ENCODE measurements at places on chromosomes 12 and 14. TPM values are rescaled to one million over a fixed set of nuclear protein-coding genes. Genes with fewer than 3 reads are reported as not detected.

The DCP1B gene
- total RNA-seq, result 13.3 TPM

- H3K4me1 ChIP-seq, result peaks cover 5% of the 10 kb centered on the region
- H3K27ac ChIP-seq, result no peak overlapping the region
- H3K36me3 ChIP-seq, result no peaks in the 10 kb centered on the region
- H3K27me3 ChIP-seq, result no peaks in the 10 kb centered on the region
- peak; percentile 84 for DNase-seq
- H3K4me3 ChIP-seq, result no peak overlapping the region
Measured at GRCh38 chr12:93689076-93689834, 12.1 kb downstream of the CRADD start.

GRCh38 chr12:15797818-15798217, 8.6 kb upstream of the EPS8 start:
- no peaks in the 10 kb centered on the region for H3K36me3 ChIP-seq
- H3K4me1 ChIP-seq, result peaks cover 4% of the 10 kb centered on the region

- H3K4me3 ChIP-seq, result no peak overlapping the region
- no peak for DNase-seq
- no peaks in the 10 kb centered on the region for H3K4me1 ChIP-seq
- H3K27me3 ChIP-seq, result peaks cover 11% of the 10 kb centered on the region
- H3K27ac ChIP-seq, result no peak overlapping the region
- H3K36me3 ChIP-seq, result no peaks in the 10 kb centered on the region
Measured at GRCh38 chr12:104650541-104650940, 193.8 kb downstream of the CHST11 start.

The SMIM41 gene
- not detected for total RNA-seq

The HCAR2 gene
- not detected for total RNA-seq

DNA sequence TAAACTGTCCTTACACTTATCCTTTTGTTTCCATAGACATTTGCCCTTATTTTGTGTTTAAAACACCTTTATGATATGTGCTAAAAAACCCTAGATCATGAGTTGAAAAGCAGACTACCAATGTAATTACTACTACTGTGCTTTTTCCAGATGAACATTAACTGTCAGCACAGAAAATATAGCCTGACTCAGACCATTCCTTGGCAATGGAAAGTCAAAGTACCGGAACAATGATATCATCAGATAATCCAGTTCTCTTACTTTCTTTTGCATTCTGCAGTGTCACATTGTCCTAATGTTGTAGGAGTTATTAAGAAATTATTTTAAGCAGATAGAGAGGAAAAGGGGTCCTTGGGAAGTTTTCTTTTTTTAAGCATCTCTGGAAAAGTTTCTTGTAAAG, 1189.0 kb upstream of the FLRT2 start:
- no peaks in the 10 kb centered on the region for H3K27me3 ChIP-seq
- H3K4me3 ChIP-seq, result no peak overlapping the region
- H3K27ac ChIP-seq, result no peak overlapping the region
- DNase-seq, result peak; percentile 50
- H3K36me3 ChIP-seq, result no peaks in the 10 kb centered on the region

The RTN1 gene
- total RNA-seq, result 0.18 TPM

DNA sequence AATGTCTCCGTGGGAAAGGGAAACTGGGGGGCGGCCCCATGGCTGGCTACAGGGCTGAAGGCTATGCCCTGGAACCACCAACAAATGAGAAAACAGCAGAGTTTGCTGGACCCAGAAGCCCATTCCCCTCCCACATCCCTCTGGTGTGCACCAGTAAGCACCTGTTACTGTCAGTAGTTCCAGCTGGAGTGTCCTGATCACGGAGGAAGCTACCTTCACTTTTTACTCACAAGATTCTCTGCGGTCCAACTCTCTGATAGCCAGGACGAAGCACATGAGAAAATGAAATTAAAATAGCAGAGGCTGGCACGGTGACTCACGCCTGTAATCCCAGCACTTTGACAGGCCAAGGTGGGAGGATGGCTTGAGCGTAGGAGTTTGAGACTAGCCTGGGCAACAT, 22.7 kb upstream of the MEG3 start:
- no peak for DNase-seq
- H3K4me1 ChIP-seq, result no peaks in the 10 kb centered on the region
- H3K36me3 ChIP-seq, result no peaks in the 10 kb centered on the region
- no peak overlapping the region for H3K4me3 ChIP-seq

GRCh38 chr12:122147514-122148290, 26.3 kb downstream of the IL31 start:
- H3K27ac ChIP-seq, result no peak overlapping the region
- H3K4me3 ChIP-seq, result no peak overlapping the region
- H3K36me3 ChIP-seq, result peaks cover 13% of the 10 kb centered on the region
- peaks cover 2% of the 10 kb centered on the region for H3K4me1 ChIP-seq
- DNase-seq, result no peak
- no peaks in the 10 kb centered on the region for H3K27me3 ChIP-seq

GRCh38 chr14:50944647-50945413, 547 bp upstream of the PYGL start:
- H3K27ac ChIP-seq, result peak overlapping the region; percentile 12
- H3K4me3 ChIP-seq, result peak overlapping the region; percentile 96
- no peaks in the 10 kb centered on the region for H3K27me3 ChIP-seq
- peak; percentile 35 for DNase-seq

GRCh38 chr12:124727264-124727800, 136.3 kb downstream of the SCARB1 start:
- no peak overlapping the region for H3K4me3 ChIP-seq
- H3K36me3 ChIP-seq, result no peaks in the 10 kb centered on the region
- peaks cover 13% of the 10 kb centered on the region for H3K4me1 ChIP-seq
- 0 out of 2 replicates have a peak overlapping the region, but pooled peaks have one; percentile 14 for H3K27ac ChIP-seq
- no peak for DNase-seq

The MMAB gene
- total RNA-seq, result 14.2 TPM

The PA2G4 gene
- 251 TPM for total RNA-seq

The DAO gene
- total RNA-seq, result not detected

- H3K36me3 ChIP-seq, result no peaks in the 10 kb centered on the region
- H3K27me3 ChIP-seq, result no peaks in the 10 kb centered on the region
- no peak for DNase-seq
- H3K4me3 ChIP-seq, result no peak overlapping the region
Measured at GRCh38 chr14:48616931-48617330, 941.5 kb upstream of the MDGA2 start.

- peaks cover 4% of the 10 kb centered on the region for H3K36me3 ChIP-seq
- H3K4me1 ChIP-seq, result peaks cover 20% of the 10 kb centered on the region
- no peaks in the 10 kb centered on the region for H3K27me3 ChIP-seq
- H3K27ac ChIP-seq, result no peak overlapping the region
- no peak for DNase-seq
Measured at GRCh38 chr14:103516426-103517173, 6.0 kb downstream of the CKB start.

DNA sequence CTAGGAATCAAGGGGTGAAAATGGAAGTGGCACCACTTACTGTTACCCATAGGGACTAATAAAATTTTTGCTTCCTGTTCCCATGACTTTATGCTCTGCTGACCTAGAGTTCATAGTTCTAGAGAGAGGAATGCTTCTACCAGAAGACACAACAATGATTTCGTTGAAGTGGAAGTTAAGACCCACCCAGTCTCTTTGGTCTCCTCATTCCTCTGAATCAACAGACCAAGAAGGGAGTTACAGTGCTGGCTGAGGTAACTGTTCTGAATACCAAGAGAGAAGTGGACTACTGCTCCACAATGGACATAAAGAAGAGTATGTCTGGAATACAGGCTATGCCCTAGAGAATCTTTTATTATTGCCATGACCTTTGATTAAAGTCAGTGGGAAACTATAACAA, 23.5 kb upstream of the DYRK2 start:
- peaks cover 4% of the 10 kb centered on the region for H3K27me3 ChIP-seq
- no peaks in the 10 kb centered on the region for H3K36me3 ChIP-seq
- no peaks in the 10 kb centered on the region for H3K4me1 ChIP-seq
- no peak overlapping the region for H3K4me3 ChIP-seq

DNA sequence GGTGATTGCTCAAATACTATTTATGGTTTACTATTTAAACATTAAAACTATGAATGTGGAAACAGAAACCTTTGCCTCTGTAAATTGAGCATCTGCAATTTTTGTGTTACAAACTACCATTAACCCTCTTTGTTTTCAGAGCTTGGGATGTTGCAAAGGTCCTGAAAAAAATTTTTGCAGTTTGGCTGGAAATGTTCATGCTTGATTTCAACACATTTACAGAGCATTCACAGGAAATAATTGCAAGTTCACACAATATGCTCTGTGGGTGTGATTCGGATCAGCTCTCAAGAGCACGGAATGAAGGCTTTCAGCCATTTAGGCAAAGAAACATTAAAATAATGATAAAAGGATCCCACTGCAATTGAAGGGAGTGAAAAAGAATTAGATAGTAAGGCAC, 232.9 kb downstream of the ATP23 start:
- peaks cover 2% of the 10 kb centered on the region for H3K4me1 ChIP-seq
- no peaks in the 10 kb centered on the region for H3K27me3 ChIP-seq
- no peak overlapping the region for H3K4me3 ChIP-seq
- no peak for DNase-seq
- no peaks in the 10 kb centered on the region for H3K36me3 ChIP-seq
- H3K27ac ChIP-seq, result no peak overlapping the region

GRCh38 chr12:115660211-115660805, 617.2 kb downstream of the MED13L start:
- no peak for DNase-seq
- no peaks in the 10 kb centered on the region for H3K27me3 ChIP-seq
- H3K4me1 ChIP-seq, result no peaks in the 10 kb centered on the region
- no peaks in the 10 kb centered on the region for H3K36me3 ChIP-seq
- no peak overlapping the region for H3K27ac ChIP-seq
- no peak overlapping the region for H3K4me3 ChIP-seq

DNA sequence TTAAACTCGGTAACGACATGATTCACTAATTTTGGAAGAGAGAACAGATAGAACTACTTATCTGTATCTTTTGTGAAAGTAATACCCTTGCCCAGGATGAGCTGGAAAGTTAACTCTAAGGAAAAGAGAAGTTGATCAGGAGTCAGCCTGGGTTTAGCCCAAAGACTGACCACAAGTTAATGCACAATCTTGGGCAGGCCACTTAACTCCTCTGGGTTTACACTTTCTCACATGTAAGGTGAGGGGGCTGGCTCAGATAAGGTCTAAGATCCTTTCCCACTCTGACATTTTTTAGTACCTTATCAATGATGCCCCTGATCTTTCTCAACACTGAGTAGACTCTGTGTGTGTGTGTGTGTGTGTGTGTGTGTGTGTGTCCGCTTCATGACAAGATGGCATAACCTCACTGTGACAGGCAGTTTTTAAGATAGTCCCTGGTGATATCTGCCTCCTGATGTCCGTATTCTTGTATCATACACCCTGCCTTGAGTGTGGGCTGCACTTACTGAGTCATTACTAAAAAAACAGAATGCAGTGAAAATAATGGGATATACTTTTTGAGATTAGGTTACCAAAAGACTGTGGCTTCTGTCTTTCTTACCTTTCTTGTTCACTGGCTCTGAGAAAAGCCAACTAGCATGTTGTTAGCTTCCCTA, 56.2 kb upstream of the CCDC198 start:
- DNase-seq, result no peak
- H3K4me1 ChIP-seq, result no peaks in the 10 kb centered on the region
- H3K4me3 ChIP-seq, result no peak overlapping the region

- H3K36me3 ChIP-seq, result no peaks in the 10 kb centered on the region
- no peak for DNase-seq
- no peaks in the 10 kb centered on the region for H3K27me3 ChIP-seq
Measured at GRCh38 chr12:13566292-13566691, 369.8 kb downstream of the EMP1 start.

- no peak overlapping the region for H3K27ac ChIP-seq
- no peaks in the 10 kb centered on the region for H3K4me1 ChIP-seq
- H3K36me3 ChIP-seq, result no peaks in the 10 kb centered on the region
- H3K27me3 ChIP-seq, result peaks cover 15% of the 10 kb centered on the region
- DNase-seq, result peak; percentile 35
Measured at GRCh38 chr12:106739815-106740530, 34.5 kb upstream of the RIC8B start.

- no peak overlapping the region for H3K4me3 ChIP-seq
- peak; percentile 6 for DNase-seq
- no peaks in the 10 kb centered on the region for H3K27me3 ChIP-seq
- H3K36me3 ChIP-seq, result no peaks in the 10 kb centered on the region
- H3K27ac ChIP-seq, result no peak overlapping the region
- H3K4me1 ChIP-seq, result no peaks in the 10 kb centered on the region
Measured at GRCh38 chr12:31944299-31944698, 14.9 kb upstream of the RESF1 start.

- no peak overlapping the region for H3K27ac ChIP-seq
- H3K36me3 ChIP-seq, result no peaks in the 10 kb centered on the region
- H3K4me1 ChIP-seq, result no peaks in the 10 kb centered on the region
- H3K4me3 ChIP-seq, result no peak overlapping the region
- no peak for DNase-seq
Measured at GRCh38 chr14:99666533-99666932, 17.6 kb upstream of the CYP46A1 start.

- no peak for DNase-seq
- peak overlapping the region; percentile 1 for H3K27ac ChIP-seq
- no peaks in the 10 kb centered on the region for H3K36me3 ChIP-seq
- H3K4me1 ChIP-seq, result peaks cover 49% of the 10 kb centered on the region
Measured at GRCh38 chr14:69635981-69636639, 24.7 kb downstream of the SUSD6 start.

The LMO3 gene
- 1.7 TPM for total RNA-seq

The LGR5 gene
- total RNA-seq, result not detected

DNA sequence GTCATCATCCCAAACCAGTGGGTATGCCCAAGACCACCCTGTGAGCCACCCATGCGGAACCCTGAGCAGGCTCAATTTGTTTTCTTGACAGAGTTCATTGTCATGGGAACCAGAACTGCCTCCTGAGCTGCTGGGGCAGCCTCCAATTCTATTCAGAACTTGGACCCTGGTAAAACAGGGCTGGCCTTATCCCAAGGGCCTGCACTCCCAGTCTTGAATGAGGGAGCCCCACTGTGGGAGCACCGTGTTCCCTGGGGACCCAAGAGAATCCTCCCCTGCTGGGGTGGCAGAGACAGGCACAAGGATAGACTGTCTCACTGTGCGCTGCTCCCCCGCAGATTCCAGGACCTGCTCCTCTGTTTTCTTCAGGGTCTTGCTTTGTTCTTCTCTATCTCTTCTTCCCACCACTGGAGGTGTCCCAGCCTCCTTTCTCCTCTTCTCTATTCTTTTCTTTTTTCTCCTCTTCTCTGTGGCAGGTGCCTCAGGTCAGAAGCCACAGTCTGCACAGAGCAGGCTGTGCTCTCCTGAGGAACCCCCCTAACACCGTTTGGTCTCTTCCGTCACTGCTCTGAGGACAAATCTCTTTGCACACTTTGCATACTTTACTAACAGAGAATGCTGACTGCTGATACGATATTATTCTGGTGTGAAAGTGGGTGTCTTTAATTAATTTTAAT, 31.2 kb upstream of the CHPT1 start:
- DNase-seq, result no peak
- H3K4me1 ChIP-seq, result no peaks in the 10 kb centered on the region
- peaks cover 2% of the 10 kb centered on the region for H3K27me3 ChIP-seq
- no peak overlapping the region for H3K4me3 ChIP-seq

GRCh38 chr12:88367231-88367630, 213.0 kb downstream of the KITLG start:
- no peak overlapping the region for H3K27ac ChIP-seq
- H3K27me3 ChIP-seq, result no peaks in the 10 kb centered on the region
- no peak overlapping the region for H3K4me3 ChIP-seq
- H3K4me1 ChIP-seq, result no peaks in the 10 kb centered on the region

Data from IMR-90 (cell line).